Effector memory CD4-positive, alpha-beta T cell (primary cell): ENCODE measurements at places on chromosomes 2 and 18.

- no peak for DNase-seq
- H3K27me3 ChIP-seq = no peaks in the 10 kb centered on the region
- H3K36me3 ChIP-seq = no peaks in the 10 kb centered on the region
- no peak overlapping the region for H3K4me3 ChIP-seq
- H3K4me1 ChIP-seq = no peaks in the 10 kb centered on the region
Measured at GRCh38 chr2:42875880-42876279, 83.5 kb upstream of the HAAO start.

- no peak for DNase-seq
- no peaks in the 10 kb centered on the region for H3K27me3 ChIP-seq
- H3K4me1 ChIP-seq = no peaks in the 10 kb centered on the region
- no peaks in the 10 kb centered on the region for H3K36me3 ChIP-seq
- no peak overlapping the region for H3K27ac ChIP-seq
Measured at GRCh38 chr18:25786758-25787157, 303.7 kb downstream of the SS18 start.

GRCh38 chr2:238875471-238876231 is 27.8 kb downstream of the TWIST2 start:
- H3K27ac ChIP-seq = no peak overlapping the region
- no peaks in the 10 kb centered on the region for H3K27me3 ChIP-seq
- H3K36me3 ChIP-seq = no peaks in the 10 kb centered on the region
- no peak for DNase-seq
- no peak overlapping the region for H3K4me3 ChIP-seq
- no peaks in the 10 kb centered on the region for H3K4me1 ChIP-seq

- H3K4me1 ChIP-seq = no peaks in the 10 kb centered on the region
- H3K27me3 ChIP-seq = no peaks in the 10 kb centered on the region
- DNase-seq = no peak
- no peak overlapping the region for H3K27ac ChIP-seq
- no peak overlapping the region for H3K4me3 ChIP-seq
- H3K36me3 ChIP-seq = no peaks in the 10 kb centered on the region
Measured at GRCh38 chr18:50163505-50163904, 31.4 kb downstream of the MYO5B start.

DNA sequence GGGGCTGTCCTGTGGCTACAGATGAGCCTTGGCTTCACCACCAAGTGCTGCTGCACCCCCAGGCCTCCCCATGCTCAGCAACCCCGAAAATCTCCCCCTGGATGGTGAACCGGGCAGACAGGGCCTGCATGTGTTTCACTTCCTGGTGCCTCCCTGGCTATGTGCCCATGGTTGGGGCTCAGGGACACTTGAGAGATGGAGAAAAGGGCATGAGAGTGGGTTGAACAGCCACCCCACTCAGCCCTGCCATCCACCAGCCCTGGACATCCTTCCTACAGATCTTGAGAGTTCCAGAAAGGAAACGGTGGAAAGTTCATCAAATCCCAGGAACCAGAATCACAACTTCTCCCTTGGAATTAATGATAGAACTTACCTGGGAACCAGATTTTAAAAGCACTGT is 74.7 kb upstream of the TEX51 start:
- no peaks in the 10 kb centered on the region for H3K36me3 ChIP-seq
- no peaks in the 10 kb centered on the region for H3K4me1 ChIP-seq
- no peaks in the 10 kb centered on the region for H3K27me3 ChIP-seq
- no peak overlapping the region for H3K4me3 ChIP-seq

DNA sequence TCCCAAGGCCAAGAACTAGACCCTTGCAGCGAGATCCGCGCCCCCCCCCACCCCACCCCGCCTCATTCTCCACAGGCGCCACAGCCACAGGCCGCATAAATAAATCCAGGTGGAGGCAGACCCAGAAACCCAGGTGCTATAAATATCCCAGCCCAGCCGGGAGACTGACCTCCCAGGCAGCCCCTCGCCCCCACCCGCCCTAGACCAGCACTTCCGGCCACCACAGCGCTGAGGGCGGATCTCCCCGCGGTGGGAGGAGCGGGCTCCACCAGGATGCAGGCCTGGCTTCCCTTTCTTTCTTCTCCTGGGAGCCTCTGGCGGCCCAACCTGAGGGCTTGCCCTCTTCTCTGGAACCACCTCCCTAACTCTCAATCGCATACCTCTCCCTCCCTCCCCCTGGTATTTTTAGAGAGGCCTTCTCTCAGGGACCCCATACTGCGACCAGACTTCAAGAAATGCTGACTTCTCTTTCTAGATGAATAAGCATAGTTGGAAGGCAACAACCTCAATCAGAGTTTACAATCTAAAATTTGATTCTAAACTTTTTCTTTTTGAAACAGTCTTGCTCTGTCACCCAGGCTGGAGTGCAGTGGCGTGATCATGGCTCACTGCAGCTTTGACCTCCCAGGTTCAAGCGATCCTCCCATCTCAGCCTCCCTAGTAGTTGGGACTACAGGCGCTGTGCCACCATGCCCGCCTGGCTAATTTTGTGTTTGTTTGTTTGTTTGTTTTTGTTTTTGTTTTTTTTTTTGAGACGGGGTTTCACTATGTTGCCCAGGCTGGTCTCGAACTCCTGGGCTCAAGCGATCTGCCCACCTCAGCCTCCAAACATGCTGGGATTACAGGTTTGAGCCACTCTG is 55.0 kb downstream of the PKDCC start:
- H3K27me3 ChIP-seq = no peaks in the 10 kb centered on the region
- H3K4me1 ChIP-seq = peaks cover 87% of the 10 kb centered on the region
- H3K36me3 ChIP-seq = no peaks in the 10 kb centered on the region
- H3K4me3 ChIP-seq = no peak overlapping the region
- peak overlapping the region; percentile 99 for H3K27ac ChIP-seq

DNA sequence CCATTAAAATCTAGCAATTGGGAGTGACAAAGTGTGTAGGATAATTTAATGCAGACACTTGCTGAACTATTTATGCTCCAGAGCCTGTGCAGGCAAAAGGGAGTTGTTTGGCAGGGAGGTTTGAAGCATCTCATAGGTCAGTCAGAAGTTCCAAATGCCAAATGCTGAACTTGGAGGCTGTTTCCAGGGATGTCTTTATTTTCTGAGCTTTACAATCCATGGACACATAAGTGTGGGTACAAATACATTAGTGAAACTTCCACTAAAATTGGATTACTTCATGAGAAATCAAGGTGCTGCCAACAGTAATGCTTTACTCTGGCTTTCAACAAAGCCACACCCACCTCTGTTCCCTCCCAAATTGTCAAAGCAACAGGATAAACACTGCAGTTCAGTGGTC is 422.1 kb upstream of the SETBP1 start:
- DNase-seq = no peak
- H3K4me1 ChIP-seq = no peaks in the 10 kb centered on the region
- H3K27ac ChIP-seq = no peak overlapping the region
- no peaks in the 10 kb centered on the region for H3K27me3 ChIP-seq

DNA sequence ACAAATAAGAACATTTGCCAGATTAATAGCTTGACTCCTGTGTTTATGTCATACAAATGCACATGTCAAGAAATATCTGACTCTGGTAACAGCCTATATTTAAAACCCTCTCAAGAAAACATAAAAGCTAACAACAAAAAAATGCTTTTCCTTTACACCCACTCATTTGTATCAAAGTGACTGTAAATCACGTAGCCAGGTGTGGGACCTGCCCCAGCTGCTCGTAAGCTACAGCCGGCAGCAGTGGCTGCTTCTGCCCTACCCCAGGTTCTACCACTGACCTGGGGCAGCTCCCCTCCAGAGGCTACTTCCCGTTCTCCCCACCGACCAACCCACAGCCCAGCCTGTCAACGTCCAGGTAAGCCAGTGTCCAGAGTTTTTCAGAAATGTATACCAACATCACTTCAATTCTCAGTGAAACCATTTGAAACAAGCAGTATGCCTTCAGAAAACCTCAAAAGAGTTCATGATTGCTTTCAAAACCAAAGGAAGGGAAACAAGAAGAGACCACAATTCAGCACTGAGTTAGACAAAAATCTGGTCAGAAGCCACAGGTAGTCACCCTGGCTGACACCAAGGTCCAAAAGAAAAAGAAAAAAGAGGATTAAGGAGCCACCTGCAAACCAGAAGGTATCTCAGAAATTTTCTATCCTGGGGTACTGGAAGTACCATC is 40.4 kb downstream of the KIDINS220 start:
- no peak for DNase-seq
- no peak overlapping the region for H3K4me3 ChIP-seq
- H3K4me1 ChIP-seq = no peaks in the 10 kb centered on the region

GRCh38 chr2:105143467-105144151 is 97.9 kb upstream of the GPR45 start:
- no peak for DNase-seq
- no peak overlapping the region for H3K27ac ChIP-seq
- peak overlapping the region; percentile 47 for H3K4me3 ChIP-seq
- peaks cover 4% of the 10 kb centered on the region for H3K4me1 ChIP-seq
- H3K27me3 ChIP-seq = peaks cover 14% of the 10 kb centered on the region

- no peak for DNase-seq
- peaks cover 48% of the 10 kb centered on the region for H3K4me1 ChIP-seq
- no peaks in the 10 kb centered on the region for H3K36me3 ChIP-seq
Measured at GRCh38 chr2:197254776-197255530, 55.6 kb downstream of the ANKRD44 start.

- no peaks in the 10 kb centered on the region for H3K27me3 ChIP-seq
- H3K36me3 ChIP-seq = no peaks in the 10 kb centered on the region
- no peak overlapping the region for H3K4me3 ChIP-seq
- no peak overlapping the region for H3K27ac ChIP-seq
Measured at GRCh38 chr2:196331143-196331542, 159.8 kb upstream of the STK17B start.

DNA sequence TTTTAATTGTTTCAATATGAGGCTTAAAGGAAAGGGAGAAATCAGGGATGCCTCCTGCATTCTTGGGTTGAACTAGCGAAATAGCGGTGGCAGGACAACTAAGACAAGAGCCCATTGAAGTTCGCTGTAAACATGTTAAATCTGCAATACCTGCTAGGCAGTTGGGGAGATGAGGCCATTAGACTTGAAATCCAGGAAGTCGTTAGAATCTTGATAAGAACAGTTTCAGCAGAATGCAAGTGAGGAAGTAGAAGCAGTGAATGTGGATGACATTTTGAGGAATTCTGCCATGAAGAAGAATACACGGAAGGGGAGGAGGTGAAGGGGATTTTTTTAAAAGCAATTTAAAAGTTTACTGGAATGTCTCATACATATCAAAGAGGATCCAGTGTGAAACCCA is 109.7 kb downstream of the LPIN1 start:
- no peak overlapping the region for H3K4me3 ChIP-seq
- no peak overlapping the region for H3K27ac ChIP-seq
- no peaks in the 10 kb centered on the region for H3K4me1 ChIP-seq
- no peaks in the 10 kb centered on the region for H3K36me3 ChIP-seq

GRCh38 chr2:14675489-14675888 is 43.0 kb downstream of the LRATD1 start:
- H3K4me1 ChIP-seq = no peaks in the 10 kb centered on the region
- no peaks in the 10 kb centered on the region for H3K36me3 ChIP-seq
- no peak overlapping the region for H3K27ac ChIP-seq

DNA sequence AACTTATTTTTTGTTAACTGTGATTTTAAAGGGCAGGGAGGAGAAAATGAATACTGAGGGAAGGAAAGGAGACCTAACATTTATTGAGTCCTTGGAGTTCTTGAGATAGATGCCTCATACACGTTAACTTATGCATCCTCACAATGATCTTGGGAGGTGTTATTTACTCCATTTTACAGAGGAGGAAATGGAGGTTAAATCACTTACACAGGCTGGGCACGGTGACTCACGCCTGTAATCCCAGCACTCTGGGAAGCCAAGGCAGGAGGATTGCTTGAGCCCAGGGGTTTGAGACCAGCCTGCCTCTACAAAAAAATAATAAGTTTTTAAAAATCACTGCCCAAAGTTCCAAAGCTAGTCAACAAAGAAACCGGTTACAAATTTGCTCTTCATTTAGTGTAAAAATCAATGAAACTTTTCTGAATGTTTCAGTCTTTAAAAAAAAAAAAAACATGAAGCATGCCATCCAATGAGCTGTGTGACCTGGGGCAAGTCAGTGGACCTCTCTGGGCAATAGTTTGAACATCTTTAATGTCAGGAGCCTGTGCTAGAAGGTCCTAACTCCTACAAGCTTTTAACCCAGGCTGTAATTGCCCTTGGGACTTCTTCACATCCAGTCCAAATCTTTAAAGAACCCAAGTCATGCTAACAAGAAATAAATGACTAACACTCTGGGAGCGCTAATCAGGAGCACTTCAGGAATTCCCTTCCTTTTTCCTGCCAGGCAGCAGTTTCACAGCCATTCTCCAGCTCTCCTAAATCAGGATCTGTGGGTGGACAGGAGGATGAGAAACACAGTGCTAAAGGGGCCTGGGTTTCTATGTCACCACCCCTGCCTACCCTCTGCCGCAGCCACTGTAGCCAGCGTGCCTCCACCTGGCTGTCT is 176.4 kb downstream of the TMEM247 start:
- no peaks in the 10 kb centered on the region for H3K4me1 ChIP-seq
- H3K36me3 ChIP-seq = no peaks in the 10 kb centered on the region
- H3K27me3 ChIP-seq = no peaks in the 10 kb centered on the region
- no peak for DNase-seq
- H3K27ac ChIP-seq = no peak overlapping the region

DNA sequence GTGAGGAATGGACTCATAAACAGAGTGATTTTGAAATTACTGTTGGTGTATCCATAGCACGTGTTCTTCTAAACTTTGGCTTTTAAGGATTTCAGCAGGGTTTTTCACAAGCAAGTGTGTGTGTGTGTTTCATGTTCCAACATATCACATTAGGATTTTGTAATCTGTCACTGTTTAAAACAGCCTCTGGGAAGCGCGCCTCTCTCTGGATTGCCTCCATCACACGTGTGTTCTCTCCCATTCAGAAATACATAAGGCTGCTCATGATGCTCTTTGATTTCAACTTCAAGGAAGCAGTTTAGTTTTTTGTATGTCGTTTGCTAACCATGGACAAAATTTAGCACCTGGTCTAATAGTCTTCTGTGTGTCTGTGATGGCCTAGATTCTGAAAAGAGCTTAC is 370.4 kb downstream of the MTX2 start:
- no peak overlapping the region for H3K4me3 ChIP-seq
- no peak for DNase-seq
- peaks cover 3% of the 10 kb centered on the region for H3K4me1 ChIP-seq
- no peaks in the 10 kb centered on the region for H3K36me3 ChIP-seq
- peaks cover 25% of the 10 kb centered on the region for H3K27me3 ChIP-seq
- H3K27ac ChIP-seq = no peak overlapping the region

DNA sequence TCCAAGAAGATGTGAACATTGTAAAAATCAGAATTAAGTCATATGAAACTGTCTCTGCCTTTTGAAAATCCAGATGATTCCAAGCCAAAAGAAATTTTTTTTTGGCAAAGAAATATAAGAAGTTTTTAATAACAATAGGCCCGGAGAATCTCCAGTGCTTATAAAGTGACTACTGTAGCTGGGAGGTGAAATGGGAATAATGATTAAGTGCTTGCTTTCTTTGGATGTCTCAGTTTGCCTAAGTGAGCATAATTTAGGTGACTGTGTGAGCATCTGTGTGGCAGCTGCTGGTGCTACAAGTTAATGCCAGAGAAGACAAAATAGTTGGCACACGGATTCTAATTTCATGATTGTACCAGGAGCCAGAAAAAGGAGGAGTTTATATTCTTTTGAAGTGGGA is 185.0 kb downstream of the LTBP1 start:
- no peak overlapping the region for H3K27ac ChIP-seq
- no peaks in the 10 kb centered on the region for H3K27me3 ChIP-seq
- H3K36me3 ChIP-seq = no peaks in the 10 kb centered on the region

- H3K36me3 ChIP-seq = no peaks in the 10 kb centered on the region
- DNase-seq = no peak
- H3K4me1 ChIP-seq = no peaks in the 10 kb centered on the region
- no peaks in the 10 kb centered on the region for H3K27me3 ChIP-seq
Measured at GRCh38 chr2:122144884-122145283, 389.4 kb downstream of the TSN start.

GRCh38 chr2:159506764-159507440 is 109.4 kb downstream of the BAZ2B start:
- H3K27ac ChIP-seq = no peak overlapping the region
- H3K27me3 ChIP-seq = no peaks in the 10 kb centered on the region
- no peaks in the 10 kb centered on the region for H3K36me3 ChIP-seq
- no peaks in the 10 kb centered on the region for H3K4me1 ChIP-seq
- no peak overlapping the region for H3K4me3 ChIP-seq
